Ascending aorta (tissue), 2 donors: ENCODE measurements at places on chromosomes 7 and 10. TPM values are rescaled to one million over a fixed set of nuclear protein-coding genes. Genes with fewer than 3 reads are reported as not detected.
A peak's percentile ranks its signal among the peaks of the same experiment; 100 is the strongest.

- H3K4me1 ChIP-seq = no peaks in the 10 kb centered on the region
- H3K27ac ChIP-seq = no peak overlapping the region
- H3K4me3 ChIP-seq = peak overlapping the region; percentile 36
- DNase-seq = no peak
- H3K27me3 ChIP-seq = no peaks in the 10 kb centered on the region
- H3K36me3 ChIP-seq = no peaks in the 10 kb centered on the region
These were observed 167.1 kb upstream of the ADO start for GRCh38 chr10:62637249-62638061.

Gene ZCWPW1
- not detected for total RNA-seq

- no peak for DNase-seq
- no peaks in the 10 kb centered on the region for H3K4me1 ChIP-seq
- H3K36me3 ChIP-seq = no peaks in the 10 kb centered on the region
- H3K4me3 ChIP-seq = no peak overlapping the region
- H3K27me3 ChIP-seq = no peaks in the 10 kb centered on the region
These were observed 45.2 kb upstream of the EBF3 start for GRCh38 chr10:130009228-130009627.

Gene CNPY1
- not detected for total RNA-seq

GRCh38 chr7:150406567-150407421, 27.7 kb downstream of the ZNF775 start:
- H3K27ac ChIP-seq = peak overlapping the region; percentile 92
- DNase-seq = no peak
- peak overlapping the region; percentile 78 for H3K4me3 ChIP-seq
- H3K27me3 ChIP-seq = no peaks in the 10 kb centered on the region

DNA sequence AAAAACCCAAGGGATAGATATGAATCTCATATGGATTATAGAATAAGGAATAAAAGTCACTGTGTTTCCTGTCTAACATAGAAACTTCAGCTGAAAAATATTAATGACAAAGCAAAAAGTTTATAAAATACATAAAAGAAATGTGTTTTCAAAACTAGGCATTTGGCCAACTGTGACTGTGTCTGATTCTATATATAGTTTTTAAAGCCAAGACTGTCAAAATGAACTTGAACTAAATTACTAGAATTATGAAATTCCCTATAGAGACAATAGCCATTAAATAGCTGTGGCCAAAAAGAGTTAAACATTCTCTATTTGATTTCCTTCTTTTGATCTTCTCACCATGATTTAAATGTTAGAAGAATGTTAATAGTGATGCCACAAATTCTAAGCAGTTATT, 311.2 kb upstream of the SEMA3D start:
- H3K27ac ChIP-seq = no peak overlapping the region
- H3K36me3 ChIP-seq = no peaks in the 10 kb centered on the region
- H3K4me3 ChIP-seq = no peak overlapping the region

GRCh38 chr7:131087756-131088658, 239.7 kb upstream of the MKLN1 start:
- peak overlapping the region; percentile 11 for H3K4me3 ChIP-seq
- no peak for DNase-seq
- H3K27me3 ChIP-seq = no peaks in the 10 kb centered on the region
- H3K36me3 ChIP-seq = peaks cover 5% of the 10 kb centered on the region

DNA sequence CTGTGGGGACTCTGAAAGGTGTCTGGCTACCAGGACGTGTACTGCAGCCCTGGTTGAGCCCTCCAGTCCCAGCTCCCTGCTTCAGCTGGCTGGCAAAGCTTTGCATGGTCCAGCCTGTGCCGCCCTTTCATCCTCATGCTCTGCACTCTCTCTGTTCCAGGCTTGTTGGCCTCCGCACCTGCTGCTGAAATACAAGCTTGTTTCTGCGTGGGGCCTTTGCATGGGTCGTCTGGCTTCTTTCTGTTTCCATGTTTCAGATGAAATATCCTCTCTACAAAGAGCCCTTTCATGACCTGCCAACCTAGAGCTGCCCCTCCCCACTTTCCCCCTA, 45.9 kb downstream of the TSPAN15 start:
- no peak overlapping the region for H3K4me3 ChIP-seq
- no peaks in the 10 kb centered on the region for H3K27me3 ChIP-seq
- H3K36me3 ChIP-seq = no peaks in the 10 kb centered on the region
- H3K27ac ChIP-seq = no peak overlapping the region
- peaks cover 5% of the 10 kb centered on the region for H3K4me1 ChIP-seq
- no peak for DNase-seq

Gene GATA3
- not detected for total RNA-seq

Gene RNLS
- 12.1 TPM for total RNA-seq

- no peaks in the 10 kb centered on the region for H3K4me1 ChIP-seq
- H3K27ac ChIP-seq = no peak overlapping the region
- H3K36me3 ChIP-seq = no peaks in the 10 kb centered on the region
- no peak for DNase-seq
These were observed 28.3 kb upstream of the FRMD4A start for GRCh38 chr10:14358886-14359573.

Gene TMEM176A
- 31.5 TPM for total RNA-seq

Gene TRIM50
- not detected for total RNA-seq

DNA sequence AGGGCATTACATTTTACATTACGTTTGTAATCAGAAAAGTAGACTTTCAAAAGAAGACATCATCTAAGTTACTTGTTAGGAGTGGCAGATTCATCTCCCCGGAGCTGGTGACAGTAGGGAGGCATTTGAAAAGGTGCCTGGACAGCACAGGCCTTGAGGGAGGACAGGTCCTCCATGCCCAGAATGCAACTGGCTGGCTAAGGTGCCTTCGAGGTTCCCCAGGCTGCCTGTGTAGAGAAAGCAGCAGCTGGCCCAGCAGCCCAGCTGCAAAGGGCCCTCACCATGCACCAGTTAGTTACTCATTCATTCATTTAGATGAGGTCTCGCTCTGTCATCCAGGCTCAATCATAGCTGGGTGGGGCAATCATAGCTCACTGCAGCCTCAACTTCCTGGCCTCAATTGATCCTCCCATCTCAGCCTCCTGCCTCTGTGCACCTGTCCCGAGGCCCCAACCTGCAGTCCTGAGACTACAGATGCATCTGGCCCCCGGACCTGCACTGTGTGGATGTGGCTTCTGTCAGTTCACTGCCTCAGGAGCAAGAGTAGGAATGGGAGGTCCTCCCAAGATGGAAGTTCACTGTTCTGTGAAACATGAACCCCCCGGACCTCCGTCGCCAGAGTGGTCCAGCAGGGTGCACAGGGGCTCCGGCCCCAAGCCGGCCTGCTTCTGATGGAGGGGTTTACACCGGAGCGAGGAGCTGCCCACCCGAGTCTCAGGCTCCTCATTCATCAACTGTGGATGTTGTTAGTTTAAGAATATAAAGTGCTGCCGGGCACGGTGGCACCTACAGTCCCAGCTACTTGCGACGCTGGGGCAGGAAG, 36.6 kb downstream of the PRKAG2 start:
- no peaks in the 10 kb centered on the region for H3K36me3 ChIP-seq
- no peak overlapping the region for H3K27ac ChIP-seq
- no peaks in the 10 kb centered on the region for H3K27me3 ChIP-seq
- no peak overlapping the region for H3K4me3 ChIP-seq

DNA sequence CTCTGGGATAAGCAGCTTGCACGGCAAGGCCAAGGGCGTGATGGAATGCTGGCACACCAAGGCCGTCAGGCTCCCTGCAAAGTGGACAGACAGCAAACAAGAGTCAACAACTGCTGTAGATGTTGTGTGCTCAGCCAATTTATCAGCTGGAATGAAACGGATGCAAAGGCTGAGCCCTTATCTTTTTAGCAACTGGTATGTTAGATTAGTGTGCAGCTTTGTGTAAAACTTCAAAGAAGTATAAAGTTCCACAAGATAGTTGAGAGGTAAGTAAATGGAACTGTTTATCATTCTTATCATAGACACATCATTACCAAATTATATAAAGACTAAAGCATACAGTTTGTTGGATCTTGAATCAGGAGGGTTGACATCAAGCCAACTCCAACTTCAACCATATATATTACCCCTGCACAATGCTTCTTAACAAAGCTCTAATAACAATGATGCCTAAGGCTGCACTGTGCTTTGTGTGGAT, 289.0 kb downstream of the TNS3 start:
- H3K27ac ChIP-seq = peak overlapping the region; percentile 86
- no peak for DNase-seq
- H3K36me3 ChIP-seq = peaks cover 23% of the 10 kb centered on the region
- H3K4me1 ChIP-seq = peaks cover 20% of the 10 kb centered on the region
- no peaks in the 10 kb centered on the region for H3K27me3 ChIP-seq

Gene CDNF
- not detected for total RNA-seq

Gene ATG9B
- not detected for total RNA-seq

DNA sequence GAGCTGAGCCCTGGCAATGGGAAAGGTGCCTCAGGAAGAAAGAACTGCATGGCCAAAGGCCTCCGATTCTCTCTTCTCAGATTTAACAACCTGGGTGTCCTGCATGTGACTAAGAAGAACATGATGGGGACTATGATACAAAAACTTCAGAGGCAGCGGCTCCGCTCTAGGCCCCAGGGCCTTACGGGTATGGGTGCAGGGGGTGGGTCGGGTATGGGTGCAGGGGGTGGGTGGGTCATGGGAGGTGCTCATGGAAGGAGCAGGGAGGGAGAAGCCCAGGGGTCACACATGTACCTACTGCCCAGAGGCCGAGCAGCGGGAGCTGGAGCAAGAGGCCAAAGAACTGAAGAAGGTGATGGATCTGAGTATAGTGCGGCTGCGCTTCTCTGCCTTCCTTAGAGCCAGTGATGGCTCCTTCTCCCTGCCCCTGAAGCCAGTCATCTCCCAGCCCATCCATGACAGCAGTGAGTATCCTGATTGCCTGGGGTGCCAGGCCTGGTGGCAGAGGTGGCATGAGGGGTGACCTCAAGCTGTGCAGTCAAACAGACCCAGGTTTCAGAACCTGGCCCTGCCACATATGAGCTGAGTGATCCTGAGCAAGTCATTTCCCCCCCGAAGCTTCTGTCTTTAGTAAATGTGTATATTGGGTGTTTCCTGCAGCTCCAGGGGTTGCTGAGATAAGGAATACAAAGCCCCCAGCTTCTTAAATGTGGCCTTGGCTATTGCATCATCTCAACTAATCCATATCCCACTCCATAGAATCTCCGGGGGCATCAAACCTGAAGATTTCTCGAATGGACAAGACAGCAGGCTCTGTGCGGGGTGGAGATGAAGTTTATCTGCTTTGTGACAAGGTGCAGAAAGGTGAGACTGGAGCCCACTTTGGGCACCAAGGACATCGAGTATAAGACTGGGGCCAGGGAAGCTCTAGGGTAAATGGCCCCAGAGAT, 2.0 kb downstream of the NFKB2 start:
- no peak overlapping the region for H3K4me3 ChIP-seq
- no peak overlapping the region for H3K27ac ChIP-seq
- no peak for DNase-seq
